Stimulated activated CD4-positive, alpha-beta T cell treated with anti-CD3 and anti-CD28 coated beads, TNF-alpha, amount 100 ng/mL, for 1 hour (primary cell): ENCODE measurements at places on chromosomes 12 and 14.

- no peak for DNase-seq
These were observed 107.1 kb upstream of the WSCD2 start for GRCh38 chr12:108021949-108022522.

- DNase-seq, result no peak
These were observed 169.8 kb upstream of the PLXNC1 start for GRCh38 chr12:93978553-93978952.

GRCh38 chr12:26034371-26035142 is 76.1 kb downstream of the RASSF8 start:
- no peak for DNase-seq

DNA sequence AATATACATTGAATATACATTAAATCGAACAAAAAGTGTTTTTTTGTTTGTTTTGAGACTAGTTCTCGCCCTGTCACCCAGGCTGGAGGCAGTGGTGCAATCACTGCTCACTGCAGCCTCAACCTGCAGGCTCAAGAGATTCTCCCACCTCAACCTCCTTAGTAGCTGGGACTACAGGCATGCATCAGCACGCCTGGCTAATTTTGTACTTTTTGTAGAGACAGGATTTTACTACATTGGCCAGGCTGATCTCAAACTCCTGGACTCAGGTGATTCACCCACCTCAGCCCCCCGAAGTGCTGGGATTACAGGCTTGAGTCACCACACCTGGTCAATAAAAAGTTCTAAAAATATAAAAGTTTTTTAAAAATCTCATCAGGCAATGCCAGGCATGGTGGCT is 10.2 kb upstream of the RNF212B start:
- no peak for DNase-seq

DNA sequence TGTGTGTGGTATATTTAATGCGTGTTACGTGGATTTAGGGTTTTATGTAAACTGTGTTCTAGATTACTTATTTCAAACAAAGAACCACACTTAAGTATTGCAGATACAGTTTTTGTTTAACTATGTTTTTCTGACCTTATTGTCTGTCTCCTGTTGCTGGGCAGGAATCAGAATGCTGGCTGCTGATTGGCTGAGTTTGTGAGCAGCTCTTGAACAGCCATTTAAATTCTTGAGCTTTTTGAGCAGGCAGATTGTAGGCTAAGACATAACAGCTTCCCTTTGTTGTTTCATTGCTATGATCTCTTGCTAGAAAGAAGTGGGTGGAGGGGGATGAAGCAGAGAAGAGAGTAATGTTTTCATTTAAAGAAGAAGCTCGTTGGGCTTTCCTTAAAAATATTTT is 52.2 kb downstream of the ATF7IP start:
- no peak for DNase-seq

DNA sequence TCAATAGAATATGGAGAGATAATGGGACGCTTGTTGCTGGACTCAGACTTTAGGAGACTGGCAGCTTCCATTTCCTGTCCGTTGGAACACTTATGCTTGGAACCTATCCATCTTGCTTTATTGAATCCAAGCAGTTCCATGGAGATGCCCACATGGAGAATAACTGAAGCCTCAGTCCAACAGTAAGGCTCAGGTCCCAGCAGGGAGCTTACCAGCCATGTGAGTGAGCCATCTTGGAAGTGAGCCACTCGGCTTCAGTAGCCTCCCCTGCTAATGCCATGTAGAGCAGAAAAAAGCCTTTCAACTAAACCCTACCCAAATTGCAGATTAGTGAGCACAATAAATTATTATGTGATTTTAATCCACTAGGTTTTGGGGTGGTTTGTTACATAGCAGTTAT is 538.8 kb upstream of the STXBP6 start:
- no peak for DNase-seq

DNA sequence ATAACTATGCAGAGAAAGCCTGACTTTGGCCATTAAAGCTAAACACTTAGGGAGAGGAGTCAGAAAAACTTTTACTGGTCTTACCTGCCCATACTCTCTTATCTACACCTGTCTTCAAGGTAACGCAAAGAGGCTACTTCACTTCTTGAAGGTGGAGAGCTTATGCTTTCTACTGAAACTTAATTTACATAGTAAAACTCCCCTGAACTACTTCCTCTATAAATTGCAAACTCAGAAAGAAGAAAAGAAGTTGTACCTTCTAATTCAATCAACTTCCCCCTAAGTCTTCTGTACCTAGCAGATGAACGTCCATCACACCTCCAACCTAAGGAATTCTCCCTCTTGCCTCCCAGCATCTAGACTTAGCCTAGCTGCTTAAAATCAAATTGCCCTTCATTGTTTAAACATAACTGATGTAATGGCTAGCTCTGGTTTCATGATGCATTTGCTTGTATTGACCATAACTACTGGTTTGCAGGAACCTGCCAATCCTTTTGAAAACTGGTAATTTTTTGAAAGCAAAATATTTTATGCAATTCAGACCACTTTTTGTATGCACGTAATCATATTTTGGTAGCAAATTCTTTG is 87.7 kb downstream of the STON2 start:
- no peak for DNase-seq
